ENCODE measurements at places on chromosomes 5 and 9.

GRCh38 chr9:77451507-77451906 lies 196.6 kb downstream of the GNA14 start:
- DNase-seq, result no peak

DNA sequence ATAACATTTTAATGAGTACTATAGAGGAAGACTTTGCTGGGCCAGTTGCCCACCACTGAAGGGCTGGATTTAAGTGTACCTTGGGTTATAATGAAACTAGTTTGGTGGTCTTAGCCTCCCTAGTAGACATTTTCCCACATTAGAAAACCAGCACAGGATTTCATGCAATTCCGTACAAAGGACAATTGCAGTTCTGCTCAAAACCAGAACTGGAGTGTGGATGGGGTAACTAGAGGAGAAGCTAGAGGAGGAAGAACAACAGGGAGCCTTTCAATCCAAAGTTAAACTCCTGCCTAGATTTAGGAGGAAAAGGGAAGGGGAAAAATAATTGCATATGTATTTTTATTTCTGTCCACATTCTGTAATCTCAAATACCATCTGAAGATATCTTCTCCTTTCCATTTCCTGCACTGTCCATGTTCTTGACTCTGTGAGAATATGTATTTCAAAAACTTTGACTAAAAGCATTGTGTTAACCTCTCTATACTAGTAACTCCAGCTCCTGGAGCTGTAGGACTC lies 97.5 kb upstream of the SSBP2 start:
- no peak for DNase-seq

GRCh38 chr9:14533867-14534640 lies 159.2 kb downstream of the ZDHHC21 start:
- no peak for DNase-seq

DNA sequence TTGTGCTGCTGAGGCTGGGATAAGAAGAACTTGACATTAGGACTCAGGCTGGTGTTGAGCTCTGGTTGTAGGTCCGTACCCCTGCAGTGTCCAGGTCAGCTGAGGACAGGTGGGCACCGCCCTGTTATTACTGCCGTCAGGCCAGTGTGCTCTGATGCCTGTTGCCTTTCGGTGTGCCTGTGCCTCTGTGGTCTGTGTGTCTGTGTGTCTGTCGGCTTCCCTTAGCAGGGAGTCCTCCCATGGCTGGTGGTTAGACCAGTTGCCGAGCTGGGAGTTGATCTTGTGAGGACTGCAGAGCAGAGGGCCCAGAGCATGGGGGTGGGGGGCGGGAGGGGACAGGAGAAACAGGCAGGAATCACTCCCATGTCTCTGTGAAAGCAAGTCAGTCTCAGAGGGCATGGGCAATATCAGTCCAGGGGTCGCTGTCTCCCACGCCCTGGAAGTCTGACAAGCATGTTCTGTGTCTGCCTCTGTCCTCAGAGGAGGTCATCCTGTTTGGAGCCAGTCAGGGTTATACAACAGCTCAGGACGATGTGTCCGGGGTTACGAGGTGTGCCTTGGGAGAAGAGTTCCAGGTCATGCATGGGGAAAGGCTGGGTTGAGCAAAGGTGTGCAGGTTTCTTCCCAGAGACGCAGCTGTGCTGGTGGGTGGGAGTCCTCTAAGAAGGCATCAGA lies 67.3 kb upstream of the GARNL3 start:
- DNase-seq, result no peak

DNA sequence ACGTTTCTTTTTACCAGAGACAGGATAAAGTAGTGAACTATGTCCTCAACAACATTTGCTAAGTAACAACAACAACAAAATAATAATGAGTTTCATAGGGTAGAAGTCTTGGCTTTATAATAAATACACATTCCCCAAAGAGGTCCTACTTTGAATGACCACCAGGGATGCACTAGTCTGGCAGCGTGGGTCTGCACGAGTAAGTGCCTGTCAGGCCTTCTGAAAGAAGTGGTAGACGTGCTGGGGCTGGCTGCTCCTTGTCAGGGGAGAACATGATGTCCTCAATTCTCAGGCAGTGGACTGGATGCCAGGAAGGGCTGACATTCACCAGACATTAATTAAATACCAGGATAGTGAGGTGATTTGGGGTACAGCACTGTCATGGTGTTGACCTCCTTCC lies 331.1 kb downstream of the TMEM38B start:
- DNase-seq, result no peak

- DNase-seq, result no peak
Observed at GRCh38 chr9:132703336-132703735, 33.1 kb downstream of the GTF3C4 start.

- DNase-seq, result no peak
Observed at GRCh38 chr9:82558855-82559630, 503.9 kb downstream of the RASEF start.

DNA sequence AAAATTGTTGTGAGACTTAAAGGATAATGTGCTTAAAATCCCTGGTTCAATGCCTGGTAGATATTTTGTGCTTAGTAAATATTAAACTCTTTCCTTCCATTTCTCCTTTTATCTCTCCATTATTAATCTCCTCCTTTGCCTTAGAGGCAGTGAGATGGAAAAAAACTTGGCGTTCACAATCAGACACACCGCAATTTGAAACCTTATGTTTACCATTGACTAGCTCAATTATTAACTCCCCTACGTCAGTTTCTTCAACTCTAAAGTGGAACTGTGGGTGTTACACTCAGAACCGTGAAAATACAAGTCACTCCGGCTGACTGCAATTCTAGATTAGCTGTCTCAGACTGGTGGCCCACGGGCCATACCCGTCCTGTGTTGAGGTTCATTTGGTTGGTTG lies 327.2 kb downstream of the DEPDC1B start:
- no peak for DNase-seq

DNA sequence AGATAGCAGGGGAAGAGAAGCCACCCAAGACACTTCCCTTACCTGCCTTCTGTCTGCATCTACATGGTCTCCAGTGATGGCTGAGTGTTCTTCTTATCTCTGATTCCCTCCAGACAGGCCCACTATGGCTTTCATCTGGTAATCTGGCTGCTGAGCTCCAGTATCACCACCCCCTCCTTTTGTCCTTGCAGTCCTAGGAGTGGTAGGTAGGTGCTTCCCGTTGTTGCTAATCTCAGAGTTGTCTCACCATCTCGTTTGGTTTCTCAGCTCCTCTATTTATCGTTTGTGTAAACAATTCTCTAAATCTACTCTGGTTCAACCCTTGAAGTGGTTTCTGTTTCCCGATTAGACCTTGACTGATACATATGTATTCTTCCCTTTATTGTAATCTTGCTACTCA lies 243.8 kb upstream of the RFX3 start:
- DNase-seq, result no peak

DNA sequence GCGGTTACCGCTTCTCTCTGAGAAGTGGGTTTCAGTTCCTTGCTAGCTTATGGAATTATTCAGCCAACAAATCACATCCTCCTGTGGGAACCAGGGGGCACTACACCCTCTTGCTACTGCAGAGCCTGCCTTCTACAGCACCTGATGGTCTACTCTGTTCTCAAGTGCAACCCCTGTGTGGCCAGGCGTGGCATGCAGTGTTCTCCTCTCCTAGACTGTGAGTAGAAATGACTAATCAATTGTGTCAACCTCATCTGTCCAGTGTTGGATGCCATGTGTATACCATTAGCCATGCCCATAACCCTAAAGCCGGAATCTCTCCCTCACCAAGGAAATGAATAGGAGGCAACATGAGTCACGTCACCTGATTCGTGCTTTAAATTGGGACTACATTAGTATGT lies 117.2 kb upstream of the LIFR start:
- no peak for DNase-seq

- no peak for DNase-seq
Observed at GRCh38 chr5:181181650-181182565, 23.1 kb downstream of the TRIM7 start.

GRCh38 chr9:78133751-78134150 lies 102.1 kb upstream of the CEP78 start:
- DNase-seq, result no peak

DNA sequence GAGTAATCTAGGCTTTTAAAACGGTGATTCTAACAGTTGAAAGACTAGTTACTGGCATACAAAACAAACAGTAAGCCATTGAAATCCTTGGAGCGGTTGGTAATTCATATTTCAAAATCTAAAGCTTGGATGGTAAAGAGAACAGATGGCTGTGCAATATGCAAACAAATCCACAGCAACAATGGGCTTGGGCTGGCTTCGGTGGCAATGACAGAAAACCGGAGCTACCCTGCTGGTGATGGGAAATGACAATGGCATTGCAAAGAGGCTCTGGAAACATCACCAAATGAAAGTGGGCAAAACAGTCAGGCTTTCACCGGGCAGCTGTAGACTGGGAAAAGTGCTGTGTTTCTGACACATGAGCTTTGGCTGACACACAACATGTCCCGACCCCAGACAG lies 42.2 kb downstream of the MED27 start:
- no peak for DNase-seq

DNA sequence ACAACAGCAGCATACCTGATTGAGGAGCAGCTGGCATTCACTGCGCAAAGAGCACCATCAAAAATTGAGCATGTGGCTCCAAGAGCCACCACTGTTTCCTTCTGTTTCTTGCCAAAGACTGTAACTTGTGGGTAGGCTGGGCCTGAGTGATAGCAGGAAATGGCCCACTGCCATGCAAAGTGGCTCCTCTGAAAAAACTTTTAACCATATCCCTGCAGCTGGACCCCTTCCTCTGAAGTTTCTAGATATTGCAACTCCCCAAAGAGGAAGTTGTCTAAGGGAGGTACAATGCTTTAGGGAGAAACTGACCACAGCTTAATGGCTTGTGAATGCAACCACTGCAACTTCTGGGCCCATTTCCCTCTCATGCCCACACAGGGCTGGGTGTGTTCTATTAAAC lies 355.4 kb upstream of the PDE4D start:
- DNase-seq, result no peak

GRCh38 chr5:56984445-56984844 lies 32.5 kb upstream of the MIER3 start:
- no peak for DNase-seq

- no peak for DNase-seq
Observed at GRCh38 chr5:72387985-72388384, 67.8 kb downstream of the PTCD2 start.

DNA sequence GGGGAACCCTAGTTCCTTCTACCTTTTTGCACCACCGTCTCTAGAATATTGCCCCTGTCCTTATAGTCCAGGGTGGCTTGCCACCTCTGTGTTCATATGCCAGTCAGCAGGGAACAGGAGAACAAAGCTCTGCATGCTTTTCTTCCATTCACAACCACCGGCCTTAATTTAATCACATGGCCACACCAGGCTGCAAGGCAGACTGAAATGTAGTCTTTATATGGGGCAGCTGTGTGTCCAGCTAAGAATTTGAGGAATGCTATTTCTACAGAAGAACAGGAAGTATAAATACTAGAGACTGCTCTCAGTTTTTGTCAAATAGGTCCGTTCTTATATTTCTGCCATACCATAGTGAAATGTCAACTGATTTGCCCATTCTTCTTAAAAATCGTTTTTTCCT lies 5.8 kb downstream of the C5orf22 start:
- no peak for DNase-seq

- no peak for DNase-seq
Observed at GRCh38 chr5:759781-760362, 24.7 kb downstream of the ZDHHC11B start.
